Neural crest cell (in vitro differentiated cells): ENCODE measurements at places on chromosomes 16 and 17.

GRCh38 chr16:46739934-46740333 is 8.2 kb downstream of the MYLK3 start:
- no peak for DNase-seq

- peak; percentile 14 for DNase-seq
These were observed 631 bp downstream of the RETREG3 start for GRCh38 chr17:42608305-42609181.

DNA sequence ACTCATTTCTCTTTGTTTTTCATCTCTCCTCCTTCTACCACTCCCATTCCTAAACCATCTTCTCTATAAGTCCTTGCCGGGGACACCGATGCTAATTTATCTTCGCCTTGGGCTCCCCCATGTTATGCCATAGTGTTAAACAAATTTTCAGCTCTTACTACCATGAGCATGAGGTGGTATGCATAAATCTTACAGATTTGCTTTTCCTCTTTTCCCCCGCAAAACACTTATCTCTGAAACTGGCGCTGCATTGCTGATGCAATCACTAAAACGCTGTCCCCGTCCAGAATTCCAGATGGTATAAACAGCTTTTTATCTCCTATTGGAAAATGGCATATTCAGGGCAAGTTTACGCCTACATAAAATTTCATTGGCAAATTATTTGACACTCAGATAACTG is 673.6 kb upstream of the CDH8 start:
- no peak for DNase-seq

DNA sequence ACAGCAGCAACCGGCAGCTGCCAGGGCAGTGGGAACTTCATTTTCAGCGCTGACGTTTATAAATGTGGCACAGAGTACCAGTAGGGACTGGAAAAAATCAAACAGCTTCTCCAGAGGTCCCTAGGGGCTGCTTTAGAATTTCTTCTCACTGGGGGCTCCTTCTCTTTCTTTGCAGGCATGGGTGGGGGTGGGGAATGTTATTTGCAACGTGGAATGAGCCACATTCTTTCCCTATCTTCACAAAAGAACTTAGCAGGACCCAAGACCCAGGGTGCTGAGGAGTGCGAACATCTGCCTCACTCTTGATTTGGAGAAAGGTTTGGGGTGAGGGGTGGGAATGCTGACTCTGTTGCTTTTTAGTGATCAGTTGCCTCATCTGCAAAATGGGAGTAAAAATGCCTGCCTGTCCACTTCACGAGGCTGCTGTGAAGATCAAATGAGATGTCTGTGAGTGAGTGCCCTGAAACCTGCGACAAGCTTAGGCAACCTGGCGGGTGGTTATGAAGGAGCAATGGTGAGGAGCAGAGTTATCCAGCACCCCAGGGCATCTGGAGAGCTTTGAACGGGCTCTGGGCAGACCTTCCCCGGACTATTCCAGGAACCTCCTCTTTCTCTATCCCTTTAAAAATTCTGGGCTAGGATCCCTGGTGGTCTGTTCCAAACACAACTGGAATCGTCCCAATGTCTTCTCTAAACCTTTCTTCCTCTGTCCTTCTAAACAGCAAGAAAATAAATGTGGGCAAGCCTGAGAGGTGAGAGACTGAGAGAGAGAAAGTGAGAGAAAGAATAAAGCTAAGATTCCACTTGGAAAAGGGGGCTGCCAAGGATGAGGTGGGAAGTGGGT is 10.7 kb upstream of the PIPOX start:
- DNase-seq = no peak

GRCh38 chr17:74832421-74832820 is 27.3 kb downstream of the GRIN2C start:
- DNase-seq = no peak

- no peak for DNase-seq
These were observed 170.3 kb downstream of the SLC39A11 start for GRCh38 chr17:72922219-72922618.

DNA sequence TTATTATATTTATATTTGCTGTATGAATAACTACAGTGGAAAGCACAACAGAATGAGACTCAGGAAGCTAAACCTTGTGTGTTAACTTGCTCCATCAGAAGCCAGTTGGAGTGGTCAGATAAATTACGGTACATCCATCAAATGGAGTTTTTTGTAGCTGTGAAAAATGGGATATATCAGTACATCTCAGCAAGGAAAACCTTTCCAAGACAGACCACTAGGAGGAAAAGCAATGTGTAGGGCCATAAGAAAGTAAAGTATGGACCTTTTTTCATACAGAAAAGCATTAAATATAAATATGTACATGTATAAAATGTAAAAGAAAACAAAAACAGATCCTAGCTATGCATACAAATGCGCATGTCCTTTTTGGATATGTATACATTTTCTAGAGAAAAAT is 403.8 kb upstream of the CDH11 start:
- DNase-seq = no peak

DNA sequence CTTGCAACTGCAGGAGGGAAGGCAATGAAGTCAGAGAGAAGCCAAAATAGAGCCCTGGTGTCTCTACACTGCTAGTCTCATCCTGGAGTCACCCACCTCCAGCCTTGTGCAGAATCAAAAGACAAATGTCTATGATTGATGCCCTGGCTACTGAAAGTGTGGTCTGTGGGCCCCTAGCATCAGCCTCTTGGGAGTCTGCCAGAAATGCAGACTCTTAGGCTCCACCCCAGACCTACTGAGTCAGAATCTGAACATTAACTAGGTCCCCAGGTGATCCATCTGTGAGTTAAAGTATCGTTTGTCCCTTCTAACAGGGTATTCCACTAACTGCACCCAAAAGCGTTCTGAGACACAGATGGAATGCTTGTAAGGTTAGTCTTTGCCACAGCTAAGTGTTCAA is 21.2 kb downstream of the EARS2 start:
- no peak for DNase-seq

DNA sequence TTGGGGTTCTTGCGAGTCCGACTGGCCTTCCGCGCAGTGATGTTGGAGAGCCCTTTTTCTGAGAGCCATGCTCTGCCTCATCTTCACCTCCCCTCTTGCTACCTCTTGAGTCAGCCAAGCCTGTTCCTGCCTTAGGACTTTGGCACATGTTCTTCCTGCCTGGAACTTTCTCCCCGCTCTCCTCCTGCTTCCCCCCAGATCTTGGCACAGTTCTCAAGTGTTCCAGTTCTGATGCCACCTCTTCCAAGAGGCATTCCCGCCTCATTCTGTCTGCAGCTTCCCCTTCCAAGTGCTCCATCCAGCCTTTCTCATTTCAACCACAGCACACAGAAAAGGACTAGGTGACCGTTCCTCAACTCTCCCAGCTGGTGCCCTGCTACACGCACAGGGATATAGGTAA is 7.7 kb downstream of the AKAP1 start:
- DNase-seq = no peak

DNA sequence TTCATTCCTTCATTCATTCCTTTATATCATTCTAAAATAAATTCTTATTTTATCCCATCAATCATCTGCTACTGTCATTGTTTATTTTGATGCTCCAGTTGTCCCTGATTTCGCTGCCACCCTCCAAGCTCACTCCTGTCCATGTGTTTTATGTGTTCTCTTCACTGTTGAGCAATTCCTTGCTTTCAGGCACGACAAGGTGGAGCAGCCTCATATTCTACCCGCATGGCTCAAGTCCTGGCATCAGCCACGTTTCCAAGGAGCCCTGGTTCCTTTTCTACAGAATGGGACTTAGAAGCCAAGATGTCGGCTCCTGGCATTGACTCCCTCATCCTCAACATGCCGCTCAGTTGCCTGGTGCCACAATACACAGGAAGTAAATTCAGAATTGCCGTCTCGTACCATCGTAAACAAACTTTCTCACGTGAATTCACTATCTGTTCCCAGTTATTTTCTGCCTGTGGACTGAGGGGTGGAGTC is 139.0 kb downstream of the RPTOR start:
- DNase-seq = no peak

DNA sequence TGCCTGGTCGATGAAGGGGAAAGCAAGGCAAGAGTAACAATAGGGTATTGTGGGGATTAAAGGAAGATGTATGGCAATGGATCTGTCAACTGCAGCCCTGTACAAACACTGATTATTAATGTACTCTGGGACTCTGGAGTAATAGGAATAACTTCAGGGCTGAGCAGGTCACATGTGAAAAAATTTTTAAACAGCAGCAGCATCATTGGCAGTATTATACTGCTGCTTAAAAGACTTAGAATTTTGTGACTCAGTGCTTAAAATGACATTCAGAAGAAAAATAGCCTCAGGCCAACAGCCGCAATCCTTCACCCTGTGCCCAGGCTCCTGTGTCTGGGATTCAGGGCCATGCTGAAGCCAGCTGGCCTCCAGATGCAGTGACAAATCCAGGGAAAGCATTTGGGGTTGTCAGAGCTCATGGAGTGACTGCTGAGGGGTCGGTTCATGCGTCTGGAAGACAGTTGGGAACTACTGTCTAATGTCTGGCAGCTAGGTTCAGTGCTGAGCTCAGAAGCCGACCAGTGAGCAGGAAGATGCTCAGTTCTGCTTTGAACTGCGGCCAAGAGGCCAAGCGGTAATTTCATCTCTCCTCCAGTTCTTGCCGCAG is 22.2 kb downstream of the TEX2 start:
- DNase-seq = no peak

DNA sequence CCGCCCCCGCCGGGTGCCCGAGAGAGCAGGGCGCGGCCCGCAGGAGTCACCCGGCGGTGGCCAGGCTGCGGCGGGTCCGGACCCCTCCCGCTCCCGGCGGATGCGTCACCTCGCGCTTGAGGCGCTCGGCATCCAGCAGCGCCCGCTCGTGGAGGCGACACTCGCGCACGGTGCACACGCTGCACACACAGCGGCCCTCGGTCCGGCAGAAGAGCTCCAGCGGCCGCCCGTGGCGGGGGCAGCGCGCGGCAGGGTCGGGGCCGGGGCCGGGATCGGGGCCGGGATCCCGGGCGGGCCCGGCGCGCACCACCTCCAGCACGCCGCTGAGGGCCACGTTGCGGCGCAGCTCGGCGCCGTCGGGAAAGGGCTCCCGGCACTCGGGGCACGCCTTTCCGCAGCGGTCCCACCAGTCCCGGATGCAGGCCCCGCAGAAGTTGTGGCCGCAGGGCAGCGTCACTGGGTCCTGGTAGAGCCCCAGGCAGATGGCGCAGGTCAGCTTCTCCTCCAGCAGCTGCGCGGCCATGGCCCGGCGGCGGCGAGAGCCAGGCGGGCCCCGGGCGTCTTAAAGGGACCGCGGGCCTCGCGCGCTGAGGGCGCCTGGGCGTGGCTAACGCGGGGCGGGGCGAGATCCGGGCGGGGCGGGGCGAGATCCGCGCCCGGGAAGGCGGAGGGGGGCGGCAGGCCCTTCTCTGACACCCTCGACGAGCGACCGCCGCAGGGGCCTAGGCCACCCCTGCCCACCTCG is at the start of gene TRIM65:
TRIM65 (minus strand) TSS at position 537 of the 745 bp plus-strand sequence; CDS start at position 523, 14 bp downstream.
- peak; percentile 70 for DNase-seq
